ENCODE measurements at places on chromosomes 2 and 18.

DNA sequence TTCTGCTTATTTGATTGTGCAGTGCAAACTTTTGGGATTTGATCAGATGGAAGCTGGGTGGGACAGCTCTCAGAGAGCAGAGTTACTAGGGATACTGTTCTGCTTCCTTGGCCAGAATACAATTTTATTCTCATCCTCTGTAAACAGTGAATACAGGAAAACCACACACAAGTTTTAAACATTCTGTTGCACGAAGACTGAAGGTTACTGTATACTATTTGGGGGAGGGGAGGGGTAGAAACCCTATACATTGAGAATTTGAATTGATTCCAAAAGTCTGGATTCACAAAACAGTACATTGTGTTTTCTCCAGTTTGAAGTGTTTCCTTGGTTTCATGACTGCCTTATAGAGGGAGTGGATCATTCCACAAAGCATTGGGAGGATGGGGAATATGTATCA, 149.9 kb downstream of the SETBP1 start:
- no peak for DNase-seq

DNA sequence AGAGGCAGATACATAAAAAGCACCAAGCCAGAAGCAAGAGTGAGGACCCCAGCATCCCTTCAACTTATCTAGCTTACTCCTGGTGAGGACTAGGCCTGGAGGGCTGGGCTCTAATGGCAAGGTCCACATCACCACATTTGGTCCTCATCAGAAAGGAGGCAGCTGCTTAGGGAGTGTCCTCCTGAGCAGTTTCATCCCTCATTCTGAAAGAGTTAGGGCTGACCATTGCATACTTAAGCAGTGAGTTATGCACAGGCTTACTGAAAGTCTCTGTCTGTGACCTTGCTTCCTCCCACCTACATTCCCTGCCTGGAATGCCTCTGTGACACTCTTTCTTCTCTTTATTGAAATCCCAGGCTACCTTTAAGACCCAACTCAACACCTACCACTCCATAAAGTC, 301.8 kb upstream of the ACVR2A start:
- DNase-seq: no peak

GRCh38 chr2:135898234-135898786, 22.1 kb upstream of the MCM6 start:
- no peak for DNase-seq

GRCh38 chr18:9946831-9947230, 33.0 kb downstream of the VAPA start:
- DNase-seq: no peak

DNA sequence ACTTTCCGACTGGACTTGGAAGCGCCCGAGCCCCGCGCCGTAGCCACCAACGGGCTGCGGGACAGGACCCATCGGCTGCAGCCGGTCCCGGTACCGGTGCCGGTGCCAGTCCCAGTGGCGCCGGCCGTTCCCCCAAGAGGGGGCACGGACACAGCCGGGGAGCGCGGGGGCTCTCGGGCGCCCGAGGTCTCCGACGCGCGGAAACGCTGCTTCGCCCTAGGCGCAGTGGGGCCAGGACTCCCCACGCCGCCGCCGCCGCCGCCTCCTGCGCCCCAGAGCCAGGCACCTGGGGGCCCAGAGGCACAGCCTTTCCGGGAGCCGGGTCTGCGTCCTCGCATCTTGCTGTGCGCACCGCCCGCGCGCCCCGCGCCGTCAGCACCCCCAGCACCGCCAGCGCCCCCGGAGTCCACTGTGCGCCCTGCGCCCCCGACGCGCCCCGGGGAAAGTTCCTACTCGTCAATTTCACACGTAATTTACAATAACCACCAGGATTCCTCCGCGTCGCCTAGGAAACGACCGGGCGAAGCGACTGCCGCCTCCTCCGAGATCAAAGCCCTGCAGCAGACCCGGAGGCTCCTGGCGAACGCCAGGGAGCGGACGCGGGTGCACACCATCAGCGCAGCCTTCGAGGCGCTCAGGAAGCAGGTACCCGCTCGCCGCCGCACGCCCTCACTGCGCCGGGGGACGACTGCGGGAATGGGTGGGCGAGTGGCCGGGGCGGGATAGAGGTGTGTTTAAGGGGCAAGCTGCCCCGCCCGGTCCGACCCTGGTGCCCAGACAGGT, 713 bp downstream of the ATOH8 start:
- peak; percentile 9 for DNase-seq

DNA sequence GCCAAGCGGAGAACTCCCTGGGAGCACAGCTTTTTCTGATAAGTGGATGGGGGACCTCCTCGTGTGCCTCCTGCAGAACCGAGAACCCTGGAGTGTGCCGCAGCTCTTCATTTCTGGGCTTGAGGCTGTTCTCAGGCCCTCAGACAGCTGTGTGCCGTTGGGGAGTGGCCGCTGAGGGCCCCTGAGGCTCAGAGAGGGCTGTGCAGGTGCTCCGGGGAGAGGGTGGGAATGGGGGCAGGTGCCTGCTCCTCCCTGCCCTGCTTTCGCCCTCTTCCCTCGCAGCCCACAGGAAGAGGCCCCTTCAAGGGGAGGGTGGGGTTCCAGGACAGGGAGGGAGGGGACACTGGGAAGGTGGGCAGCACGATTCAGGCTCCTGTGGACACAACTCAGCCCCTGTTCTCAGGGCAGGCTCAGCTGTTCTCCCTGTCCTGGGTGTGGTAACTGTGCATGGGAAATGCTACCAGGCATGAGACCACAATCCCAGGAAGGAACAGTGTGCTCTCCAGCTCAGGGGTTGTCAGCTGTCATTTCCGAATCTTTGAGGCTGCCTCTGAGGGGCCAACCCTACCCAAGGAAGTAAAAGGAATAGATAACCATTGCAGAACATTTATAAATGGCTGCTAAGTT, 11.3 kb downstream of the LCT start:
- DNase-seq: no peak

- no peak for DNase-seq
These were observed 96.9 kb downstream of the TNS1 start for GRCh38 chr2:217905896-217906295.

GRCh38 chr2:159065313-159065712, 96.9 kb downstream of the TANC1 start:
- no peak for DNase-seq

DNA sequence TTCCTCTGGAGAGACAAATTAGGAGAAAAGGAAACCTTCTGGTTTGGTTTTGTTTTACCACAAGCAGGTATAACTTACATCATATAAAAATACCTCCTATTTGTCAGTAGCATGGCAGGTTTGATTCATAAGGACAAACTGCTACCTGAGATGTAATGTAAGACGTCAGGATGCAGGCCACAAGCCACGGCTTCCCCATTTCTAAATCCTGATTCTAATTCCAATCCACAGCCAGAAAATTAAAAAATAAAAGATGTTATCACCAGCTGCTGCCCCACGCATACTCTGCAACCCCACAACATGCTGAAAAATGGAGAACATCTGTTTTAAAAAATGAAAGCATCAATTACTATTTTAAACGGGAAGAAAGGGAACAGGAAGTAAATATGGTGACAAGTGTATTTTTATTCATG, 197.6 kb downstream of the BCL11A start:
- no peak for DNase-seq

- no peak for DNase-seq
These were observed 57.8 kb downstream of the ST6GAL2 start for GRCh38 chr2:106828119-106828518.

- no peak for DNase-seq
These were observed 57.7 kb upstream of the SEMA4C start for GRCh38 chr2:96927405-96928171.

DNA sequence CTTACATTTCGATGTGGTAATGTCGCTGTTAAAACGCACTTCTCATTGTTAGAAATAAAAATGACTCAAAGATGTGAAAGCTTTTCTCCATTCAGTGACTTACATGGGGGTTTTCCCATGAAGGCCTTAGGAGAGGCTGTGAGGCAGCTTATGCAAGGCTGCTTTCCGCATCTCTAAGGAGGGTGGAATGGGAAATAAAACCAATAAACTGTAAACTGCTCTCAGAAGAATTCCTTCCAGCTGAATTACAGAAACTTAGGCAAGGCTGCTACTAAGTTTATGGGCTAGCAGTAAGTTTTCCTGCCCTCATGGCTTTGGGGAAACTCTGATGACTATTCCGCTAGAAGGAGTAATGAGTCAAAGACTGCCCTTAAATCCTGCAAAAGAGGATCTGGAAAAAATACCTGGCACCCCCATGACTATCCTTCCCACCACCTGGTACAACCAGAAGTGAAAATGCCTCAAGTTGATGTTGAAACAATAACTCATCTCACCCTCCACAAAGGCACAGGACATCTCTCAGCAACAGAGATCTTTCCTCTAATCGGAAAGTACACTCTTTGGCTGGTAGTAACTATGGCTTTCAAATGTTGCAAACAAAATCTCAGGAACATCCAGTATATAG, 97.7 kb upstream of the SMAD7 start:
- DNase-seq: no peak

DNA sequence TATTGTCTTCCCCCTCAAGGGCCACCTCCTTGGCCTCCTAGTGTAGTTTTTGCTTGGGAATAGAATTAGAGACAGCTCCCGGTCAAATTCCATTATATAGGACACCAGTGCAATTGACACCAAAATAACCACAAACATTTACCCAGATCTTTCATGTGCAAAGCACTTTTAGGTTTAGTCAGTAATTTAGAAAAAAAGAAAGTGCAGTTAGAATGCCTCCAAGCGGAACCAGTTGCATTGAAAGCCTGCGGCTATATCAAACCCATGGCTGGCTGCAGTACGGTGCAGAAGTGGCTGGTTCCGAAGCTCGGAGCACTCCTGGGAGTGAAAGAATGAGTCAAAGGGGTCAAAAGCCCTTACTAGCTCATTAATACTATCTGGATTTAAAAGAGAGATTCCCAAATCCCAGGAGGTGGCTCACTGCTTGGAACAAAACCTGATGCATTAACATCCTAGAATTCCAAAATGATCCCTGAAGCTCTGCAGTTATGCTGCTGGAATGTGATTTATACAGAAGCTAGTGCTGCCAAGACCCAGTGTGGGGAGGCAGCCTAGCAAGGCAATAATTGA, 432.2 kb upstream of the KLHL29 start:
- DNase-seq: no peak

DNA sequence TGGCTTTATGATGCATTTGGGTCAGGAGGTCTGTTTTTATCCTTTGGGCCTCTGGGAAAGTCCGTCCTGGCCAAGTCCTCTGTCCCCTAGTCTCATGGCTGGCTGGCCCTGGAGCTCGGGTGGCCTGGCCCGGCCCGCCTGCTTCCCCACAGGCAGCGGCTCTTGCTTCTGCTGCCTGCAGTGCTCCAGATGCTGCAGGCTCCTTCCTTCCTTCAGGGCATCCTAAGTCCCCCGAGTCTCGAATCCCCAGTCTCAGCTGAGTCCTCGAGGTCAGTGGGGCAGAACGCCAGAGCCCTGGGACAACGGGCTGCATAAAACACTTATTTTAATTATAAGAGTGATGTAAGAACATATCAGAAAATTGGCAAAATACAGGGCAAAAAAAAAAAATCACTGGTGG, 71.2 kb downstream of the HPCAL1 start:
- no peak for DNase-seq

DNA sequence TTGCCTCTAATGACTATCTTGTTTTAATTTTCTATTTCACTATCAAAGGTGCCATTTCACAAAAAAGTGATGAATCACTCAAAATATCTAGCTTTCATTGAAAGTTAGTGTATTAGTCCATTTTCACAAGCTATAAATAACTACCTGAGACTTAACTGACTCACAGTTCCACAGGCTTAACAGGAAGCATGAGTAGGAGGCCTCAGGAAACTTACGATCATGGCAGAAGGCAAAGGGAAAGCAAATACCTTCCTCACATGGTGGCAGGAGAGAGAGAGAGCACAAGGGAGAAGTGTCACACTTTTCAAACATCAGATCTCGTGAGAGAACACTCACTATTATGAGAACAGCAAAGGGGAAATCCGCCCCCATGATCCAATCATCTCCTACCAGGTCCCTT, 1220.4 kb upstream of the ZEB2 start:
- no peak for DNase-seq

- DNase-seq: no peak
These were observed 101.7 kb upstream of the ETAA1 start for GRCh38 chr2:67295406-67295805.

- no peak for DNase-seq
These were observed 151.3 kb downstream of the ZFP36L2 start for GRCh38 chr2:43075054-43075593.

Data from stimulated activated CD8-positive, alpha-beta memory T cell treated with anti-CD3 and anti-CD28 coated beads, Interleukin-4, amount 100 ng/mL, for 24 hours (primary cell).